ENCODE measurements at places on chromosomes 11 and 22. TPM values are rescaled to one million over a fixed set of nuclear protein-coding genes. Genes with fewer than 3 reads are reported as not detected.

PELI3 gene
- 8.5 TPM for total RNA-seq

ASPHD2 gene
- total RNA-seq: 15.5 TPM

PKDREJ gene
- not detected for total RNA-seq

OTOG gene
- not detected for total RNA-seq

IGSF22 gene
- 0.17 TPM for total RNA-seq

B4GAT1 gene
- total RNA-seq: 1.9 TPM

NF2 gene
- 30.3 TPM for total RNA-seq

EFCAB6 gene
- 0.46 TPM for total RNA-seq

ACTN3 gene
- not detected for total RNA-seq

SEPTIN3 gene
- total RNA-seq: 0.54 TPM

FOLH1 gene
- not detected for total RNA-seq

DNA sequence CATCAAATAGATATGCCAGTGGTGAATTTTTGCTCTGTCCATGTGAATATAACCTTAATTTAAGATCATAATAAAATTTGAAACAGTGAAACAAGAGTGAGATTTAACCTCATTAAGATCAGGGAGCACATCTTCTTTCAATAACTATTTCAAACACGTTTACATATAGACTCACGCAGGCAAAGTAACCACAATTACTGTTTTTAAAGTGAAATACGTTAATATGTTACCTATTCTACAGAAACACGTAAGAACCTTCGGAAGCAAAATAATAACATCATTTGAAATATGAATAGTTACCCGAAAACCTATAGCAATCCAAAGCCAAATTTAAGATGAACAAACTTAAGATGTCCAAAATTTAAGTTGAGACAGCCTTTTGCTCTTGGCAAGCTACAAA is 136.2 kb upstream of the ZC3H12C start:
- DNase-seq: no peak

GRCh38 chr22:20748082-20748481 is 25.8 kb upstream of the SERPIND1 start:
- DNase-seq: no peak

DNA sequence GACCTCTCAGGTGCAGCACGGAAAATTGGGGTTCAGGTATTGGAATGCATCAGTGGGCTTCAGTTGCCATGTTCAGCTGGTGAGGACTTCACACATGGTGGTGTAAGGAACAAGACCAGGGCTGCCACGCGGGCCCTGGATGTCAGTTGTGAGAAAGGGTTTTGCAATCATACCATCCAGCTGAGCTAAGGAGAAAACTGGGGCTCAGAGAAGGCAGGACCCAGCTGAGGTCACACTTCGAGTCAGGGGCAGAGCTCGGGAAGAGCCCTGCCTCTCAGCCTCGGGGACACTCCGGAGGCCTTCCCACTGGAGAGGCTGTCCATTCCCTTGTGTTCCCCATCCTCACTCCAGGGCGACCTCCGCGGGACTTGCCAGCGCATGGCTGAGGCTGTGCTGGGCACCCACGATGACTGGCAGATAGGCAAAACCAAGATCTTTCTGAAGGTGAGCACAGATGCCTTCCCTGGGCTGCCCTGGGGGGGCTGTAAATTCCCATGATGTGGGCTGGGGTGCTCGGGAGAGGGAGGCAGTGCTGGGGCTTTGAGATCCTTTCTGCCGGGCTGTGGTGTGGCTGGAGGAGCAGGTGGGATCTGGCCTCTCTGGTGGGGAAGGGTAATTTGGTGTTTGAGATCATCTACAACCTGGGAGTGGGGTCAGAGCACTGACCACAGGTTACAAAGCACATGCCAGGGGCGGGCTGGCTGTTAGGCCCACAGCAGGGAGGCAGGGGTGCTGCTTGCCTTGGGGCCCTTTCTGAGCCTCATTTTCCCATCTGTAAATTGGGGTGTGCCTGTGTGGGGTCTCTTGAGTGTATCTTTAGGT is 47.2 kb downstream of the MYO7A start:
- DNase-seq: no peak

- DNase-seq: no peak
Observed at GRCh38 chr11:35330931-35331330, 88.4 kb downstream of the SLC1A2 start.

- no peak for DNase-seq
Observed at GRCh38 chr11:62806611-62807121, 1.4 kb upstream of the NXF1 start.

- DNase-seq: no peak
Observed at GRCh38 chr11:125621995-125622394, 3.0 kb upstream of the CHEK1 start.

DNA sequence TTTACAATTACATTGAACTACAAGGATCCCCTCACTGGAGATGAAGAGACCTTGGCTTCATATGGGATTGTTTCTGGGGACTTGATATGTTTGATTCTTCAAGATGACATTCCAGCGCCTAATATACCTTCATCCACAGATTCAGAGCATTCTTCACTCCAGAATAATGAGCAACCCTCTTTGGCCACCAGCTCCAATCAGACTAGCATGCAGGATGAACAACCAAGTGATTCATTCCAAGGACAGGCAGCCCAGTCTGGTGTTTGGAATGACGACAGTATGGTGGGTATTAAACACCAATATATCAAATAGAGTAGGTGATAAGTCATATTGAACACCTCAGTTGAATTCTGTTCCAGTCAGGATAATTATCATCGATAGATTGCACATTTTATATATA is 4.4 kb downstream of the FBXO7 start:
- no peak for DNase-seq

DNA sequence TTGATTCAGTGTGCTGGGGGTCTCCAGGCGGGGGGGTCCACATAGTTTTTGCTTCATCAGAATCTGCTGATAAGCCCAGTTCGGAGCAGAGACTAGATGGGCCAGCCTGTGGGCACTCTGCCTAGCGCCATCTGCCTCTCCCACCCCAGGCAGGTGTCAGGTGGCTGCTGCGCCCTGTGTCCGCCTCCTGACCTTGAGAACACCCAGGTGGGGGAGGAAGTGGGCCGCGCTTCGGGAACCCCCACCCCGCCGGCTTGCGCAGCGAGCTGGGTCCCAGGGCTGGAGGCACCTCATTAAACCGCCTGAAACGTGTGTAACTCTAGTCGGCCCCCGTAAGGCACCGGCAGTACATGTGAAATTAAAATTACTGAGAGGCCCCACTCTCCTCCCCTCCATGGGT is 113.6 kb downstream of the KCNQ1 start:
- no peak for DNase-seq

- no peak for DNase-seq
Observed at GRCh38 chr11:129268371-129268770, 76.2 kb upstream of the ARHGAP32 start.

DNA sequence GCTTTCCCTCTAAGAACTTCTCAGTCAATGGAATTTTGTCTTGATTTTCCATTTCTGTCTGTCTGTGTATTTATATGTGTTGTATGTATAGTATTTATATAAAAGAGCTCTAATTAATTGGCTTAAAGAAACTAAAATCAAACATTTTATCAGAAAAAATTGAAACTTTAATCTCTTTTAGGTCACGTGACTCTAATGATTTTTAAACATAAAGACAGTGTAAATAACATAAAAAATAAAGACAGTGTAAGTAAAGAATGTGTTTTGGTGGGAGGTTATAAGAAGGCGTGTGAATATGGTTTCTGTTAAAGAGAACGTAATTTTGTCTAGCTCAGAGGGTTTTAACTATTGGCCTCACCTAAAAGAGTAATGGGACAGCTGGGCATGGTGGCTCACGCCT is 2.4 kb downstream of the JAML start:
- no peak for DNase-seq

DNA sequence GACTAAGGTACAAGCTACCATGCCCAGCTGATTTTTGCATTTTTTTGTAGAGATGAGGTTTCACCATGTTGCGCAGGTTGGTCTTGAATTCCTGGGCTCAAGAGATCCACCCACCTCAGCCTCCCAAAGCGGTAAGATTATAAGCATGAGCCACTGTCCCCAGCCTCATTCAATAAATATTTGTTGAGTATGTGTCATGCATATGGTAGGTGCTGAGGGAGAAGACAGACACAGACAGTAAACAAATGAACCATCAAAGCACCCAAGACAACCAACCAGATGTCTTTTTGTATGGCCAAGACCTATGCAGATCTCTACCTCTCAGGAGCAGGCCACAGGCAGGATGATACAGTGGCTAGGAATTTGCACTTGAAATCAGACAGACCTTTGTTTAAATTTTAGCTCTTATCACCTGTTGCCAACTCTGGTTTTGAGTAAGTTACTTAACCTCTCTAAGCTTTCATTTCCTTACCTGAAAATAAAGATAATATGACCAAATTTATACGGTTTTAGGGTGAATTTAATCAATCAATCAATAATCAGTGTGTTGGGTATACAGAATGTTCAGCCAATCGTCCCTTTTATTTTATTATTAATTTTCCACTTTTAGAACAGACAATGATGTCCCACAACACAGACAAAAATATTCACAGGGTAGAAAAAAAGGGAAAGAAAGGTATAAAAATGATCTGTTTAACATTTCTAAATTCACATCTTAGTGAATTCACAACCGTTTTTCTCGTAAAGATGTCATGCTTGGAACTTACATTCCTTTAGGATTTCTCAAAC is 128.2 kb downstream of the SGSM3 start:
- DNase-seq: no peak

GRCh38 chr22:35519306-35520000 is 21.2 kb upstream of the RASD2 start:
- DNase-seq: no peak

DNA sequence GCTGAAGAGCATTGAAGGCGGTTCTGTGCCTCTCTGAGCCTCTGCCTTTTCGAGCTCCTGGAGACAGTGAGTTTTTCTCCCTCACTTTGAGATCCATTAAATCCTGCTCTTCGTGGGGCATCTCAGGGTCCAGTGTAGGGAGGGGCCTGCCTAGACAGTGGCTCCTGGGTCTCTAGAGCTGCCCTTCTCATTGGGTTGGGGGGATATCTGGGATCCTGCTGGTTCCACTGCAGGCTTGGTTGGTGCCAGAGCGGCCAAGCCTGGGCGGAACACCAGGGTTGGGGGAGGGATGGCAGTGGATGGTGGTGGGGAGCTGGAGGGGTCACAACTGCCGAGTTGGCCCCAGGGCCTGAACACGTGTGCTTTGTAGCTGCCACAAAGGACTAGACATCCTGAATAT is 52.2 kb upstream of the CARS1 start:
- DNase-seq: no peak

- no peak for DNase-seq
Observed at GRCh38 chr11:43574949-43575912, 105.3 kb upstream of the HSD17B12 start.

DNA sequence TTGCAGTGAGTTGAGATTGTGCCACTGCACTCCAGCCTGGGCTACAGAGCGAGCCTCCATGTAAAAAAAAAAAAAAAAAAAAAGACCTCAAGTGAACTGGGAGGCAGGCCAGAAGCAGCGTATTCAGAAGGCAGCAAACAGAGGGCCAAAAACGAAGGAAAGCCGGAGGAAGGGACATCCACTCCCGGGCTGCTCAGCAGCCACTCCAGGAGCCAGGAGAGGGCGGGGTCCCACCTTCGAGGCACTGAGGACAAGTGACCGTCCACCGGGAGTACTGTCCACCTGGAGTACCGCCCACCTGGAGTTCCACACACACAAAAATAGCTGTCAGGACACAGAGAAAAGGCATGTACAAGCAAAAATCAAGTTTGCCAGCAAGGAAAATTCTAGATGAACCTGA is 5.5 kb downstream of the TOLLIP start:
- DNase-seq: no peak

GRCh38 chr11:2775083-2775625 is 75.4 kb upstream of the KCNQ1OT1 start:
- no peak for DNase-seq

DNA sequence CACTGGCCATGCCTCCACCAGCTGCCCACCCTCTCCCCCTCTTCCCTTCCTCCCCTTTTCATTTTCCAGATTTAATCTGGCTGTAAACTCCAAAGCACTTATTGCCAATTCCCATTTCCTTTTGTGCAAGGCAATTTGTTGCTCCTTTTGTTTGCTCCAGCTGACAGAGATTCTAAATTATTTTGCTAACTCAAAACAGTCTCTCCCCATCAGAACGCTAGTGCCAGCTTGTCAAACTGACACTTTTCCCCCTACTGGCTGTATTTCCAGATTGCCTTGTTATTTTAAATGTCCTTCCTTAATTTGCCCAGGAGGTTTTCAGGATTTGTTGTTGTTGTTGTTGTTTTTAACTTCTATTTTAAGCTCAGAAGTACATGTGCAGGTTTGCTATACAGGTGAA is 57.0 kb upstream of the PAK1 start:
- no peak for DNase-seq

GRCh38 chr11:116499396-116500003 is 273.3 kb downstream of the BUD13 start:
- no peak for DNase-seq

- no peak for DNase-seq
Observed at GRCh38 chr11:109511598-109511997, 89.6 kb downstream of the C11orf87 start.

GRCh38 chr11:77020734-77021133 is 13.5 kb upstream of the B3GNT6 start:
- DNase-seq: no peak

- no peak for DNase-seq
Observed at GRCh38 chr11:11931461-11932055, 76.9 kb downstream of the DKK3 start.

DNA sequence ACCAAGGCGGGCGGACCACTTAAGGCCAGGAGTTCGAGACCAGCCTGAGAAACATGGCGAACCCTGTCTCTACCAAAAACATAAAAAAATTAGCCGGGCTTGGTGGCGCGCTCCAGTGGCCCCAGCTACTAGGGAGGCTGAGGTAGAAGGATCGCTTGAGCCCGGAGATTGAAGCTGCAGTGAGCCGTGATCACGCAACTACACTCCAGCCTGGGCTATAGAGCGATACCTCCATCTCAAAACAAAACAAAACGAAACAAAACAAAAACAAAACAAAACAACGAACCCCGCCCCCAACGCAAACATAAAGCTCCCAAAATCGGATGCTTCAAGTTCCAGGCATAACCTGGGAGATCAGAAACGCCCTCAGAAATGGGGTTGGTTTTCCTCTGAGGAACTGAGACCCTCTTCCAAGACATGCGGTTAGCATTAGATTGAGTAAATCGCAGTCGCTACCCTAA is 564 bp downstream of the LRRC51 start:
- DNase-seq: no peak

GRCh38 chr11:130278745-130279144 is 36.0 kb downstream of the ZBTB44 start:
- DNase-seq: no peak

DNA sequence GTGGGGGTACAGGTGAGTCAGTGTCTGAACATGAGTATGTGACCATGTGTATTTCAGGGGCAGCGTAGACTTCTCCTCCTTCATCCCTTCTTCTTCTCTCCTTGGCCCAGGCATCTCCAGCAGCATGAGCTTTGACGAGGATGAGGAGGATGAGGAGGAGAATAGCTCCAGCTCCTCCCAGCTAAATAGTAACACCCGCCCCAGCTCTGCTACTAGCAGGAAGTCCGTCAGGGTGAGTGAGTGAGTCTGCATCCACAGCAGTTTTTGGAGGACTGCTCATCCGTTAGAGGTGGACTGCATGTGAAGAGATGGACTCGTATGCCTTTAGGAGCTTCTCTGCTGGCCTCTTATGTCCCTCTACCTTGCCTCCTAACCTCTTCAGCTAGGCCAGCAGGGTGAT is 15.6 kb downstream of the TUB start:
- no peak for DNase-seq
